NCI-H526 (cell line): ENCODE measurements at places on chromosomes 12 and 14.
A peak's percentile ranks its signal among the peaks of the same experiment; 100 is the strongest.

- DNase-seq, result no peak
Observed at GRCh38 chr12:66024949-66025348, 105.6 kb downstream of the LLPH start.

- peak; percentile 23 for DNase-seq
Observed at GRCh38 chr12:131608740-131609690, 101.9 kb upstream of the SFSWAP start.

DNA sequence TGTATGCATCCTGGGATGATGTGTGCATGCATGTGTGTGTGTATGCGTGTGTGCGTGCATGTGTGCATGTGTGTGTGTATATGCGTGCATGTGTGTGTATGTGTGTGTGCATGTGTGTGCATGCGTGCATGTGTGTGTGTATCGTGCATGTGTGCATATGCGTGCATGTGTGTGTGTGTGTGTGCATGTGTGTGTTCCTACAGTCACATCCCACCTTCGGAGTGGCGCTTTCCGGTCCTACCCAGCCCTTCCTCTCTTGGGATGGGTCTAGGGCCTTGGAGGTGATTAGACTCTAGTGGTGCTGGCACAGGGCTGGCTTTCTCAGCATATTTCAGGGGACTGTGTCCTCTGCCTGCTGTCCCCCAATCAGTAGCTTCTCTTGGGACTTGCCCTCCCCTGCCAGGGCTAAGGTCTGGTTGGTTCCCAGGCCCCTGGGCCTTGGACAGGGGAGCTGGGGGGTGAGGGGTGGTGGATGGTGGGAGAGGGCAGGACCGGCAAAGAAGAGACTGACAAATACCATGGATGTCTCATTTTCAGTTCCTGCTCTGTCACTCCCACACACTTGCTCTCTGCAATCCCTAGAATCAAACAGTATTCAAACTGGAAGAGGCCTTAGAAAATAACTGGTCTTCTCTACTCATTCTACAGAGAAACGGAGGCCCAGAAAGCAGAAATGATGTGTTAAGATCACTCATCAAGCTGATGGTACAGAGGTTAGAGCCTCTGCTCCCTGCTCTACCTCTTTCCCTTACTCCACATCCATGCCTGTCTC, 21.9 kb upstream of the FAIM2 start:
- no peak for DNase-seq

- DNase-seq, result no peak
Observed at GRCh38 chr12:53298164-53298563, 1.3 kb upstream of the MYG1 start.

DNA sequence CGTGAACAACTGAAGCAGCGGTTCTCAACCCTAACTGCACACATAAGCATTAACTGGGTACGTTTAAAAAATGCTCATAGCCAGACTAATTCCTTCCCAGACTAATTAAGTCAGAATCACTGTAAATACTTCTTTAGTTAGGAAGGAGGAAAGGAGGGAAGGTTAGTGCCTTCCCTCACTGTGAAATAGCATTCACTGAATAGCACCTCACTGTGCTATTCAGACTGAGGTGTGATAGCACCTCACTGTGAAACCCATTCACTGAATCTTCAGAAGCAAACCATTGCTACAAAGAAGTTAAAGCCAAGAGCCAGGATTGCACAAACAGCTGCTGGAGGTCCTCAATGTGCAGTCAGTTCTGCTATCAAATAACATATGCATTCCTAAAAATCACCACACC, 58.8 kb downstream of the RTN1 start:
- no peak for DNase-seq

DNA sequence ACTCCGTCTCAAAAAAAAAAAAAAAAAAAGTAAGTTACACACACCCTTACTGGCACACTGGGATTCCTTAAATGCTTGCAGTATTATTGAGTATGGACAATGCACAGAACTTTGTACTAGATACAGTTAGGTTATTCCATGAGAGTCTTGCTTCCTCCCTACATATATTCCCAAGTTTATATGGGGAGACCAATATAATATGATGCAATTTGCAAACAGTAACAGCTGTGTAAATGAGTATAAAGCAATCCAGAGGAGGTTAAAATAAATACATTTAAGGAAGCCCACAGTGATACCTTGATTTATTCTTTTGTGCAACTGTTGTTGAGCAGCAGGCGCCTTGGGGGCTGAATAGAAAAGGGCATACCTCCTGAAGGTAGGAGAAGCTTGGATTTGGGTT, 26.6 kb downstream of the RASSF3 start:
- no peak for DNase-seq

- DNase-seq, result no peak
Observed at GRCh38 chr12:119258149-119258548, 76.4 kb upstream of the CCDC60 start.

DNA sequence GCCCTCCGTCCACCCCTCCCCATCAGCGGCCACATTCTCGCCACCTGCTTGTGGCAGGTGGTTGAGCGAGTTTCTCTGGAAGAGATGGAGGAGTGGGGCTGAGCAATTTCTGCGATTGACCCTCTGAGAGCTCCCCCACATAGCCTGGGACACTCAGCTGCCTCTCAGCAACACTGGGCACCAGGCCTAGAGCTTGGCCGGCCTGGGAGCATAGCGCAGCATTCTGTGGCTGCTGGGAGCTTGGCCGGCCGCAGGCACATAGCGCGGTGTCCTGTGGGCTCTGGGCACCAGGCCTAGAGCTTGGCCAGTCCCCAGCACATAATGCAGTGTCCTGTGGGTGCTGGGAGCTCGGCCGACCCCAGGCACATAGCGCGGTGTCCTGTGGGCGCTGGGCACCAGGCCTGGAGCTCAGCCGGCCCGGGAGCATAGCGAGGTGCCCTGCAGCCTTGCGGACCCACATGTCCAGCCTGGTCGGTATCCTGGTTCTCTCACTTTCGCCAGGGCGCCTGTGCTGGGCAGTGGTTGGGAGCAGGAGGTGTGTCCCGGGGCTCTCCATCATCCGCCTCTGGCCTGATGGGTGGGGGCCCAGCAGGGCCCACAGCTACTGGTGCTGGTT, 43.8 kb downstream of the LRCOL1 start:
- DNase-seq, result no peak

- DNase-seq, result no peak
Observed at GRCh38 chr14:93713726-93714405, 74.4 kb downstream of the PRIMA1 start.

GRCh38 chr12:102480406-102480805, at the start of gene IGF1:
Gene IGF1 (minus strand): TSS chr12:102480563. CDS start chr12:102480381, 182 bp downstream.
- no peak for DNase-seq

DNA sequence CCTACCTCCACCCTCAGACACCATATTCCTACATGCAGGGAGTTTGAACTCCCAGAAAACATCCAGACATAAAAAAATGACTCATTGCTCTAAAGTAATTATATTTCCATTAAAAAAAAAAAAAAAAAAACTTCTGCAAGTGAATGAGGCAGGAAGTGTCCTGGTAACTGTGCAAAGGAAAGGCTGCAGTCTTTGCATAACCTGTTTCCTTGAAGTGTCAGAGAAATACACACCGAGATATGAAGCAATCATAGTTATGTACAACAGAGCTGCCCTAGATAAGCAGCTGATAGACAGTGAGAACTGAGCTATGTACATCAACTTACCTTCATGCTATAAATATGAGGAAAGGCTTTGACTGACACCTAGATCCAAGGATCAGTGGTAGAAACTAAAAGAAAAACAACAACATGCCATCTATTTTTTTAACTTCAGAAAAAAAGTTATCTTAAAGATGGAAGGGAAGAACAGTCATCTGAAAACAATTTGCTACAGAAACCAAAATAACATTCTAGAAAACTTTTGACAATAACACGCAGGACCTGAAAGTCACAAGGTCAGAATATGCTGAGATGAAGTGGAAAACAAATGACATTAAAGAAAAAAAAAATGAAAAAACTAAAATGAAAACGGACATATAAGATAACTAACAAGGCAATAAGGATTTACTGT, 263.2 kb downstream of the SEC23A start:
- no peak for DNase-seq

DNA sequence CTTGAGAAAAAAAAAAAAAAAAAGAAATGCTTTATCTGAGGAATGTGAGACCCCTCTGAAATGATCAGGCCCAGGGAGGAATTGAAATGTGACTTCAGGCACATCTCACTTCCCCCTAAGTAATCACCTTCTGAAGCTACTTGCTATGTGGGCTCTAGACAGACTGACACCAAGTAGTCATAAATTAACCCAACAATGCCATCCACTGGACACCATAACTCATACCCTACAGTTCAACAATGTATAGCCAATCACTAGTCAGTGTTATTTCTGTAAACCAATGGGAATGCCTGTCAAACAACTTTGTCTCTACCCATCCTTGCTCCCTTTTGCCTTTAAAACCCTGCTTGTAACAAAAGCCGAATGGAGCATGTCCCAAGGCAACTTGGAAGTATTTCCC, 182.7 kb upstream of the TMPO start:
- DNase-seq, result no peak

GRCh38 chr14:45070215-45070614, 13.7 kb upstream of the PRPF39 start:
- no peak for DNase-seq
